ENCODE measurements at places on chromosomes 2 and 18. TPM values are rescaled to one million over a fixed set of nuclear protein-coding genes. Genes with fewer than 3 reads are reported as not detected.

- no peak overlapping the region for H3K4me3 ChIP-seq
- no peak overlapping the region for H3K27ac ChIP-seq
- no peak for DNase-seq
- H3K36me3 ChIP-seq, result no peaks in the 10 kb centered on the region
- H3K27me3 ChIP-seq, result no peaks in the 10 kb centered on the region
Observed at GRCh38 chr2:140178234-140178633, 1398.0 kb upstream of the NXPH2 start.

- H3K27ac ChIP-seq, result no peak overlapping the region
- H3K36me3 ChIP-seq, result no peaks in the 10 kb centered on the region
- H3K4me1 ChIP-seq, result no peaks in the 10 kb centered on the region
- DNase-seq, result no peak
- no peaks in the 10 kb centered on the region for H3K27me3 ChIP-seq
Observed at GRCh38 chr18:15165048-15165447, 417.1 kb downstream of the ANKRD30B start.

DNA sequence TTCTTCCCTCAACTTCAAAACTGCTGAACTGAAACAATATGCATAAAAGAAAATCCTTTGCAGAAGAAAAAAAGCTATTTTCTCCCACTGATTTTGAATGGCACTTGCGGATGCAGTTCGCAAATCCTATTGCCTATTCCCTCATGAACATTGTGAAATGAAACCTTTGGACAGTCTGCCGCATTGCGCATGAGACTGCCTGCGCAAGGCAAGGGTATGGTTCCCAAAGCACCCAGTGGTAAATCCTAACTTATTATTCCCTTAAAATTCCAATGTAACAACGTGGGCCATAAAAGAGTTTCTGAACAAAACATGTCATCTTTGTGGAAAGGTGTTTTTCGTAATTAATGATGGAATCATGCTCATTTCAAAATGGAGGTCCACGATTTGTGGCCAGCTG lies 8.4 kb downstream of the HOXD8 start:
- H3K4me1 ChIP-seq, result peaks cover 44% of the 10 kb centered on the region
- no peaks in the 10 kb centered on the region for H3K27me3 ChIP-seq
- DNase-seq, result peak; percentile 72
- peak overlapping the region; percentile 85 for H3K4me3 ChIP-seq

Gene POTEI
- not detected for total RNA-seq

Gene SFTPB
- not detected for total RNA-seq

DNA sequence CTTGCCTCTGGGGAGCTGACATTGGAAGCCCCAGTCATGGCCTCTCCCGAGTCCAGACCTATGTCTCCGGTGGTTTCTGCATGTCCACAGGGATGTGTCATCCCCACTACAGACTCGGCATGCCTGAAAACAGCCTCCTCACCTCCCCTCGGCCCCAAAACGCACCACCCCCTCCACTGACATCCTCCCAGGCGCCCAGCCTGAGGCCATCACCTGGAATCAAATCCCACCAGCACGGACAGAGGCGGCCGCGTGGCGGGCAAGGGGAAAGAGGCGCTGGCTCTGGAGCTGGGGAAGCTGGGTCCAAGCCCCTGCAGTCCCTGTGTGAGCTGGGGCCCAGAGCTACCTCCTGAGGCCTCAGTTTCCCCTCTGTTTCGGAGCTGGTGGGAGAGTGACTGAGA lies 69.9 kb upstream of the SMAD7 start:
- no peaks in the 10 kb centered on the region for H3K27me3 ChIP-seq
- peaks cover 10% of the 10 kb centered on the region for H3K4me1 ChIP-seq
- peak; percentile 60 for DNase-seq
- H3K27ac ChIP-seq, result no peak overlapping the region

DNA sequence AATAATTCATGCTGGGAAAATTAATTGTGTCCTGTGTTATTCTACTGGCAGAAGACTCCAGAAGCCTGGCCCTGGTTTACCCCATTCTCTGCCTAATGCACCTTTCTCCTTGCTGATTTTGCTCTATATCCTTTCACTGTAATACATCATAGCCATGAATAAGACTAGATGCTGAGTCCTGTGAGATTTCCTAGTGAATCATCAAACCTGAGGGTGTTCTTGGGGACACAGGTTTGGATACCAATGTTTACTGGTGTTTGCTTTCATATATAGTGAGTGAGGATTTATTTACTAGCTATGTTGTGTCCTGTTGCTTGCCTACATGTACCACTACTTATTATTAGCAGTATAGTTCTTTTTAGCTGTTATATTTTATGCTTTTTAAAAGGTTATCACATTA lies 6.5 kb downstream of the METTL5 start:
- H3K4me1 ChIP-seq, result peaks cover 39% of the 10 kb centered on the region
- H3K4me3 ChIP-seq, result no peak overlapping the region
- DNase-seq, result no peak

Gene CFAP65
- not detected for total RNA-seq

DNA sequence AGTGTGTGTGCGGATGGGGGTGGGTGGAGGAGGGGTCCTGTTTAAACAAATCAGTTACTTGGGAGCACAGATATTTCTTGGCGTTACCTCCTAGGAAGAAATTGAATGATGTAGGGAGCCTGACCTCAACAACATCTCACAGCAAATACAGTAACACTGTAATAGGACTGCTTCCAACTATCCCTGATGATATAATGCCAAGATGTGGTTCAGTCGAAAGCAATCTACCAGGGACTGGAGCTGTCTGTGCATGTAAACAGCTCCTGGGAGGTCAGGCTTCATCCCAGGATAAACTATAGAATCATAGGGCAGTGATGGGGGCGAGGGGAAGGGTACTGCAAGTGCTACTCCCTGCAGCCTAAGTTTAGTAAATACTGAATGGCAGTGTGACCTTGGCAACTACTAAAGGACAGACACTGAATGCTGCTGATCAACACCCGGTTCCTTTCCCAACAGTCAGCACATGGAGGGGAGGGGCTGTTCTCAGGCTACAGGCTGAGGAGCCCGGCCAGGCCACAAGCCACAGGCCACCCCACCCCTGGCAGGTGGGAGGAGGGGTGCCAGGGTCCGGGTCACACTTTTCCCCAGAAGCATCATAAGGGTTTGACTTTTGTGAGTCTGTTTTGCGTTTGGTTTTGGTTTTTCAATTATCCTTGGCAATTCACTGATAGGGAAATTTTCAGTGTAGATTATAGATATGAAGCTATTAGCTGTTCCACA lies 85.3 kb upstream of the ZNF397 start:
- H3K36me3 ChIP-seq, result no peaks in the 10 kb centered on the region
- peak; percentile 24 for DNase-seq
- no peaks in the 10 kb centered on the region for H3K4me1 ChIP-seq

- H3K27ac ChIP-seq, result no peak overlapping the region
- no peak for DNase-seq
- no peaks in the 10 kb centered on the region for H3K36me3 ChIP-seq
- H3K27me3 ChIP-seq, result 0 out of 2 replicates have a peak, but pooled peaks cover 4% of the 10 kb centered on the region
- H3K4me3 ChIP-seq, result no peak overlapping the region
- H3K4me1 ChIP-seq, result 0 out of 2 replicates have a peak, but pooled peaks cover 13% of the 10 kb centered on the region
Observed at GRCh38 chr2:167946441-167946841, 301.0 kb downstream of the STK39 start.

Gene IL36B
- total RNA-seq, result not detected

GRCh38 chr2:1226766-1227165 lies 186.5 kb upstream of the TPO start:
- no peak overlapping the region for H3K27ac ChIP-seq
- no peaks in the 10 kb centered on the region for H3K27me3 ChIP-seq
- no peak overlapping the region for H3K4me3 ChIP-seq
- H3K4me1 ChIP-seq, result no peaks in the 10 kb centered on the region

DNA sequence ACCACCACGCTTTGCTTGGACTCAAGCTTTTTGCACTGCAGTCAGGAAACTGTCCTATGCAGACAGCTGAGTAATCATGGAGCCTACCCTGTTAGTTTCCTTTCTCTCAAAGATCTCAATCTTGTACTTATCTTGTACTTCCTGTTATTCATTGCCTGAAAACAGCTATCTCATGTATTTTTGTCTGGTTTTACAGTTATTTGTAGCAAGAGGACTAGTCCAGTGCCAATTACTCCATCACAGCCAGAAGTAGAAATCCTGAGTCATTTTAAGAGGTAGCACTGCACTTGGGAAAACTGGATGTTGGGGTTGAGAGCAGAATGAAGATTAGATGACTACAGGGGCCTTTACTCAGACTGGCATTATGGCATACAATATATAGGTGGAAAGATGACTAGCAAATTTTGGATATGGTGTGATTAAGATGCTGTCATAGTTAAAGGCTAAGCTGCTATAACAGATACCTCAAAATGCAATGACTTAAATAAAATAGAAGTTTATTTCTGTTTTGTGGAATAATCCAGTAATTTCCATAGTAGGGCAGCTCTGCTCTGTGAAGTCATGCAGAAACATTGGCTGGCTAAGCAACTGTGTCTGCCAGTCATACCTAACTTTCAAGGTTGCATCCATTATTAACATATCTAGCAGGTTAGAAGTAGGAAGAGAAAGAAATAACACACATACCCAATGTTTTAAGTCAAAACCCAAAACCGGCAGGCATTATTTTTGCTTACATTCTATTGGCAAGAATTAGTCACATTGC lies 21.1 kb upstream of the CHMP3 start:
- H3K4me3 ChIP-seq, result no peak overlapping the region
- no peaks in the 10 kb centered on the region for H3K4me1 ChIP-seq
- no peaks in the 10 kb centered on the region for H3K27me3 ChIP-seq

- H3K36me3 ChIP-seq, result no peaks in the 10 kb centered on the region
- peak overlapping the region; percentile 71 for H3K27ac ChIP-seq
- H3K4me1 ChIP-seq, result peaks cover 87% of the 10 kb centered on the region
- no peak overlapping the region for H3K4me3 ChIP-seq
Observed at GRCh38 chr2:37767046-37767445, 95.6 kb upstream of the CDC42EP3 start.

- no peak for DNase-seq
- no peaks in the 10 kb centered on the region for H3K4me1 ChIP-seq
- H3K4me3 ChIP-seq, result no peak overlapping the region
- H3K27me3 ChIP-seq, result no peaks in the 10 kb centered on the region
- H3K36me3 ChIP-seq, result no peaks in the 10 kb centered on the region
Observed at GRCh38 chr2:29011418-29012060, 30.4 kb downstream of the TOGARAM2 start.

DNA sequence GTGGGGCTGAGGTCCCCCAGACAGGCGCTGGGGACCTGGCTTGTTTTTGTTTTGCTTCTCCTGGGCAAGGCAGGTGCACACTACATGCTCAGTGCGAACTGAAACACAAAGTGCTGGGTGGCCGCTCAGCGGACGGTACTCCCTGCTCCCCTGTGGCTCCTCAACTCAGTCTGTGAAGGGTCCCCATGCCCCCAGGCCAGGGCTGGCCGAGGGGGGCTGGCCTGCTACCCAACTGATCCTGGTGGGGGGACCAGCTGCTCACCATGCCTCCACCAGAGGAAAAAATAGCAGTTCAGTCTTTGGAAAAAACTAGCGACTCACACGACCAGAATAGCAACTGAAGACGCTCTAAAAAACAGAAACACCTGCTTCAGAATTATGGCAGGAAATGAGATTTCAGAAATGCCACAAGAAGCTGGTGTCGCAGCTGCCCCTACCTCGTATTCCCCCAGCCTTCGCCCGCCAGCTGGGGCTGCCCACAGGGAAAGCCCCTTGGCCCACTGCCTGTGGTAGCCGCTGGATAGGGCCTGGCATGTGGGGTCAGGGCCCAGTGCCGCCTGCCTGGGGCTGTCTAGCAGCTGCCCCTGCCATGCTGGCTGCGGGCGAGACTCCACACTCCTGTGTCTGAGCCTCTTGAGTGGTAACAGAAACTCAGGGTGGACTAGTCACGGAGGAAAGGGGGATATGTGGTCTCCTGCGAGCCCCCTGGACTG lies 43.7 kb downstream of the MEX3C start:
- no peak overlapping the region for H3K4me3 ChIP-seq
- DNase-seq, result no peak
- no peaks in the 10 kb centered on the region for H3K36me3 ChIP-seq
- no peaks in the 10 kb centered on the region for H3K27me3 ChIP-seq

DNA sequence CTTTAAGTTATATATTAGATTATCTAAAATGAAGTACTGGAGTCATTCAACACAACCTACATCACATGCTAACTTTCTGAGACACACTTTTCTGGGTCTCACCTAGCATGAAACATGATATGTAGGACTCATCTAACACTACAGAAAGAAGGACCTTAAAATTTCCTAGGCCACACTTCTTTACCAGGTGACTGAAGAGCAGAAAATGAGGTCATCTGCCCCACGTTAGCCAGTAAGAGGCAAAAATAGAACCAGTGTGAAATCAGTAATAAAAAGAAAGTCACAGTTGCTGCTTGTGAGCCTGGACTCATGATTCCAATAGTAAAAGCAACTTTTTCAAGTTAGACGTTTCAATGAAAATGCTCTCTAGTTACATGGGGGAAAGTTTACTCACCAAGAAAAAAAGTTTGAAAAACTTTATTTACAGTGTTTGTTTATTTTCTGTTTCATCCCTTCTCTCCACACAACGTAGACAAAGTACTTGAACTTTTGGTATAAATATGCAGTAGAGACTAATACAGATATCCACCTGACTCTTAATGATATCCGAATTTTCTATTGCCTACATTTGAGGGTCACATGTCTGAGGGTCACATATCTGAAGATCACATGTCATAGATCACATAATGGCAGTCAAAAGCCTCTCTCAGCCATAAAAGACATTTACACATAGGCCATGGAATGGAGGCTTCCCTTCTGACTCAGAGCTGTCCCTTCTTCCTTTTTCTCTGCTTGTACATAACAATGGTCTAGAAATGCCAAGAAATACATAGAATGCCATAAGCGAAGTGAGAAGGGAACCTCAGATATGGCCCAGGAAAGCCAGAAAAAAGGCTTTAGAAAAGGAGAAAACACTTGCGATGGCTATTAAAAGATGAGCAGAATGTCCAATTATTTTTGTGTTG lies 362.9 kb downstream of the ZEB2 start:
- H3K4me3 ChIP-seq, result no peak overlapping the region
- no peak overlapping the region for H3K27ac ChIP-seq
- DNase-seq, result no peak
- no peaks in the 10 kb centered on the region for H3K36me3 ChIP-seq
- peaks cover 11% of the 10 kb centered on the region for H3K4me1 ChIP-seq

GRCh38 chr2:199485732-199486335 lies 28.1 kb upstream of the SATB2 start:
- peak; percentile 74 for DNase-seq
- no peaks in the 10 kb centered on the region for H3K4me1 ChIP-seq
- H3K27me3 ChIP-seq, result no peaks in the 10 kb centered on the region
- H3K27ac ChIP-seq, result no peak overlapping the region
- H3K4me3 ChIP-seq, result no peak overlapping the region
